ENCODE measurements at places on chromosomes 1 and 21.

GRCh38 chr1:153612111-153612754, 704 bp downstream of the S100A16 start:
- DNase-seq, result no peak

DNA sequence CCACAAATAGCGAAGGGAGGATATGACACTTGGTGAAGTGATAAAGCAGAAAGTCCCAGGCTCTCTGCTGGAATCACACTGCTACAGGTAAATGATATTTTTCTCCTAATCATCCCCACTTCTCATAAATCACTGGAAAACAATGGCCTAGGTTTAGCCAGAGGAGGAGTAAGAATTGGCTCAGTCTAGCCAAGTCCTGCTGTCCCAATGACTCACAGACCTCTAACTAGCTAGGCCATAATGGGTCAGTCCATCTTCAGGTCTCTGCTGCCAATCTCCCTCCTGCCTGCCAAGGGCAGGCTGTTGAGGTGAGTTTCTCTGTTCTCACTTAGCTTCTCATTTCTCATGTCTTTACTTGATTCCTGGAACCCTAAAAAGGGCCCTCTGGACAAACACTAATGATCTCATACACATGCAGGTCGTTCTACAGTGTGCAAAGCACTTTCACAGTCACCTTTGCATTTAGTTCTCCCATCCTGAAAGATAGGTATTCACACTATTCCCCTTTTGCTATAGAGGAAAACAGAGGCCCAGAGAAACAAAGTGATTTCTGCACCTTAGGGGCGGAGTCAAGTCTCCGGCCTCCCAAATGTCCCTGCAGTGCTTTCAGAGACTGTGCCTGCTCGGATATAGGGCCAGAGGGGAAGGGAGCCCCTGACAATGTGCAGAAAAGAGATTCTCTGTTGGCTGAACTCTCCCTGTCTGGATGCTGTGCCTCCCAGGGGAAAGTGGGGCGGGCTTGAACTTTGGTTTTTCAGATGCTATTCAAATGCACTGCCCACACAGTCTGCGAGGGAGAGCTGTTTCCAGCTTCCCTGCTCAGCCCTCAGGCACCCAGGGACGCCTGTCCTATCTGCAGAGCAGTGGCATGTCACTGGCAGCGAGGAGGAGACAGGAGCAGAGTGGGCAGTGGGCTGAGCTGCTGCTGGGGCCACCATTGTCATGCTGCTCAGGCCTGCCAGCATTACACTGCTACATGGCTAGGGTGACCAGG, 3.9 kb upstream of the CDK18 start:
- DNase-seq, result no peak

DNA sequence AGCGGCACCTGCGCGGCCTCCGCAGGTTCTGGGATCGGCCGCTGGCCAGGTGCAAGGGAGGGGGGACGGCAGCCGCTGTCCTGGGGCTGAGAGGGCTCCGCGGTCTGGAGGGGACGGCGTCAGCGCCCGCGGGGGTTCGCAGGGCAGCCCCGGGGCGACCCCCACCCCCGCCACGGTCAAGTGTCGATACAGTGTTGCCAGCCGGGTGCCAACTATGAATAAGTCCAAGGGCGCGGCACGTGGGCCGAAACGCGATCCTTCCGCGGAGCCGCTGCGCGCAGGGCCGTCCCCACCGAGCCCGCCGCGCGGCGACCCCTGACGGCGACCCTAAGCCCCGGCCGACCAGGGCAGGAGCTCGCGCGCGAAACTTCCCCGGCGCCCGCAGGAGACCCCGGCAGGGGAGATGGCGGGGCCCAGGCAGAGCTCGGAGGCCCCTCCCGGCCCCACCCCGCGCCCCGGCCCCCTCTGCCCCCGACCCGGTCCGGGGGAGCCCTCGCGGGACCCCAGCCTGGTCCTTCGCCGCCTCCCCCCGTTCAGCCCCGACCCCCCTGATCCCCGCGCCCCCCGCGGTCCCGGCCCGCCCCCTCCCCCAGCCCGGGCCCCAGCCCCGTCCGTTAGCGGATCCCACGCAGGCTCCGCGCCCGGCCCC, 586 bp upstream of the AGPAT3 start:
- DNase-seq, result no peak

- no peak for DNase-seq
Measured at GRCh38 chr1:5501206-5501930, 490.9 kb downstream of the NPHP4 start.

GRCh38 chr1:165240492-165240891, 116.0 kb downstream of the LMX1A start:
- DNase-seq, result no peak

DNA sequence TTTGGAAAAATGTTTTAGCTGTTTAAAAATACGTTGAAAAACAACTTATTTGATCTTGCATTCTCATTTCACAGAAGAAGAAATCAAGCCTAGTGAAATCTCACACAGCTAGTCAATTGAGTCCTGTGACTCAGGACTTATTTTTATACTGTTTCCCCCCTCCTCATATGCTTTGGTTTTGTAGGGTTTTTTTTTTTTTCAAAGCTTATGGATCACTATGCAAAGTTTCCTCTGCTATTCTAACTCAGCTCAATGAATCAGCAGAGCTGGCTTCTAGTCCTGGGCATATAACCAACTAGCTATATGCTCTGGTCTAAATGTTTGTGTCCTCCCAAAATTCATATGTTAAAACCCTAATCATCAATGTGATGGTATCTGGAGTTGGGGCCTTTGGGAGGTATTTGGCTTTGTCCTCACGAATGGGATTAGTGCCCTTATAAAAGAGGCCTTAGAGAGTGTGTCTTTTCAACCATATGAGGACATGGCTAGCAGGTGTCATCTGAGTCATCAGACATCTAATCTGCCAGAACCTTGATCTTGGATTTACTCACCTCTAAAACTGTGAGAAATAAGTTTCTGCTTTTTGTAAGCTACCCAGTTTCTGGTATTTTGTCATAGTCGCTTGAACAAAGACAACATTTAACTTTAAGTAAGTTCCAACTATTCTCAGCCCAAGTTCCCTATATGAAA, 317.2 kb upstream of the C1orf87 start:
- no peak for DNase-seq

Data from stimulated activated CD8-positive, alpha-beta memory T cell treated with anti-CD3 and anti-CD28 coated beads, Interleukin-15, amount 100 ng/mL, for 48 hours (primary cell).